ENCODE measurements at places on chromosomes 7 and 10.
A peak's percentile ranks its signal among the peaks of the same experiment; 100 is the strongest.

DNA sequence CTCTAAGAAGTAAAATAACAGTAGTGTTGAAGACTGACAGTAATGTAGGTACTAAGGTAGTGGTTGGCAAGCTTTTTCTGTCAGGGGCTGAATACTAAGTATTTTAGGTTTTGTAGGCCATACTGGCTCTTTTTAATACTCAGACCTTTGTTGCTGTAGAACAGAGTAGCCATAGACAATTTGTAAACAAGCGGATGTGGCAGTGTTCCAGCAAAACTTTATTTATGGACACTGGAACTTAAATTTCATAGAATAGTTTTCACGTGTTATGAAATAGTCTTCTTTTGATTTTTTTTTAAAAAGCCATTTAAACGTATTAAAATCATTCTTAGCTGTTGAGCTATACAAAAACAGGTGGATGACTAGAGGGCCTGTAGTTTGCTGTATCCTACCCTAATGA is 121.2 kb downstream of the MLLT10 start:
- DNase-seq, result no peak

- DNase-seq, result no peak
Measured at GRCh38 chr7:102426268-102427018, 6.9 kb upstream of the ORAI2 start.

DNA sequence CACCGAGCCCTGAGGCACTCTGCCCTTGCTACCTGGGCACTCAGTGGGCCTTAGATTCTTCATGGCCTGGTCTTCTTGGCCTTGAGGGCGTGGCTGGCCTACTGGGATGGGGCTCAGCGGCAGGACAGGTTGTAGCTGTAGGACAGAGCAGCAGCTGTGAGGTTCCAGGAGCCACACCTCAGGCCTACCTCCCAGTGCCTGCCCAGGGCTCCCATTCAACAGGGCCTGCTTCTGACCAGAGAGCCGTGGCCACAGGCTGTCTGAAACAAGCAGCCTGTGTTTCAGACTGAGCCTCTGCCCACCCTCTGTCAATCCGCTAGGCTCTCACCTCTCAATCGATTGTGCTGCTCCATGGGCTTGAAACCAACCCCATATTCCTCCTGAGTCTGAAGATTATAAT is 928.0 kb upstream of the ZNF722 start:
- no peak for DNase-seq

DNA sequence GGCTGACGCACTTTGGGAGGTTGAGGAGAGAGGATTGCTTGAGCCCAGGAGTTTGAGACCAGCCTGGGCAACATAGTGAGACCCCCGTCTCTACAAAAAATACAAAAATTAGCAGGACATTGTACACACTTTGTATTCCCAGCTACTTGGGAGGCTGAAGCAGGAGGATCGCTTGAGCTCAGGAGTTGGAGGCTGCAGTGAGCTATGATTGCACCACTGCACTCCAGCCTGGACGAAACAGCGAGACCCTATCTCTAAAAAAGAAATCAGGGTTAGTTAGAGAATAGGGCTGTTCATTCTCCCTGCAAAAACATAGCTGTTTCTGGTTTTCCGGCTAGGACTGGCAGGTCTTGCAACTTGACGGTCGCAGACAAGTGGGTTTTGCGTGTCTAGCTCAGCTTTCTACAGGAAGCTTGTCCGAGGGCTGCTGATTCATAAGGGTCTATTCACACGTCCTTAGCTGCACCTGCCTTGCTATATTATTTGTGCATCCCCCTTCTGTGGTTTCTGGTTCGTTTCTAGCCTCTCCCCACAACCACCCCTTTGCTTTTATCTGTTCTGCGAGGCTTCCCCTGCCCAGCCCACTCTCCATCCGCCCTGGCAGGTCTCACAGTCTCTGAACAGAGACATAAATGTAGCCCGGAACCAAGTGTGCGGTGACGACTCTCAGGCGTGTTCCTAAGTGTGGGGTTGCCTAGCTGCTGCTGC is 10.7 kb downstream of the AMZ1 start:
- DNase-seq, result peak; percentile 98

- no peak for DNase-seq
Measured at GRCh38 chr7:66950763-66951162, 29.7 kb downstream of the TMEM248 start.

- no peak for DNase-seq
Measured at GRCh38 chr10:1264001-1264400, 207.8 kb downstream of the WDR37 start.

DNA sequence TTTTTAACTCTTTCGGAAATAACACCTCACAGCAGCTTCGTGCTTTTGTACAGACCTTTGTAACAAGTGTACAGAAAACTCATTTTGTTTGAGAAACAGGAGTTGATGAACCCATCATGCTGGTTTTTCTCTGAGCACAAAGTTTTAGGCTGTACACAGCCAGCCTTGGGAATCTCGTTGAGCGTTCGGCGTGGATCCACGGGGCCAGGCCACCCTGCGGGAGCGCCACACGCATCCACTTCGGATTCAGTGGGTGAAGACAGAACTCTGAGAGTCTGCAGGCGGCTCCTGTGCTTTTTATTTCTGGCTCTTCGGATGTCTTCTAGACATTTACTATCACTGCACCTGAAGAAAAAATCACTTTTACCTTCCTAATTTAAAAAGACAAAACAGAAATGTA is 131.2 kb downstream of the SMURF1 start:
- no peak for DNase-seq

DNA sequence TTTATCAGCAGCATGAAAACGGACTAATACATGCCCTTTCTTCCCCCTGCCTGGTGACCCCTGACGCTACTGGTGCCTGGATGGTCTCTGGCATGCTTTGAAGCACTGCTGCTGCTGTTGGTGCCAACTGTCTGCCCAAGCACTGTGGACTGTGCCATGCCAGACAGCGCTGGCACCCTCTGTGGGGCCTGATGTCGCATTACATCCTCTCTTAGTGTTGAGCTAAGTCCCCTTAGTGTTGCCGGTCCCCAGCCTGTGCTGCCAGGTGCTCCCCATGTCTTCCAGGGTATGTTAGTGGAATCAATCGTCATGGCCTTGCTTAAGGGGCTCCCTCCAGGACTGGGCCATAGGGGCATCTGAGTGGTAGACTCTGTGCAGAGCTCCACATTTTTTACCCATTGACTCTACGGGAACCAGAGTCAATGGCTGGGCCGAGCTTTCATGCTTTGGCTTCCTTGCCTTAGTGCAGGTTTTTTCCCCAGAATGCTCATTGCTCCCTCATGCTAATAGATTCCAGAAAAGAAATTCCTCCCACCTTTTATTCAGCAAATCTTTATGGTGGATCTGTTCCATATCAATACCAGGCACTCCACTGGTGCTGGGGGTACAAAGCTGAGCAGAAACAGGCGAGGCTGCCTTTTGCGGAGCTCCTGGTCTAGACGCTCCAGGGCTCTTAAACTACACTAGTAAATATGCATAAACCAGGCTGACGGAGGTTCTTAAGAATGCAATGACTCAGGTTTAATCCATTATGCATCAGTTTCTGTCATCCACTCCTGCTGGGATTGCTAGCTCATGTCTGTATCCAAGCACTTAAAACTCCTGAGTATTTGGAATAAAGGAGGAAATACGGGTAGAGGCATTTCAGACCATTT is 21.8 kb upstream of the MRC1 start:
- DNase-seq, result no peak

GRCh38 chr10:51524041-51524440 is 175.4 kb downstream of the CSTF2T start:
- DNase-seq, result no peak

DNA sequence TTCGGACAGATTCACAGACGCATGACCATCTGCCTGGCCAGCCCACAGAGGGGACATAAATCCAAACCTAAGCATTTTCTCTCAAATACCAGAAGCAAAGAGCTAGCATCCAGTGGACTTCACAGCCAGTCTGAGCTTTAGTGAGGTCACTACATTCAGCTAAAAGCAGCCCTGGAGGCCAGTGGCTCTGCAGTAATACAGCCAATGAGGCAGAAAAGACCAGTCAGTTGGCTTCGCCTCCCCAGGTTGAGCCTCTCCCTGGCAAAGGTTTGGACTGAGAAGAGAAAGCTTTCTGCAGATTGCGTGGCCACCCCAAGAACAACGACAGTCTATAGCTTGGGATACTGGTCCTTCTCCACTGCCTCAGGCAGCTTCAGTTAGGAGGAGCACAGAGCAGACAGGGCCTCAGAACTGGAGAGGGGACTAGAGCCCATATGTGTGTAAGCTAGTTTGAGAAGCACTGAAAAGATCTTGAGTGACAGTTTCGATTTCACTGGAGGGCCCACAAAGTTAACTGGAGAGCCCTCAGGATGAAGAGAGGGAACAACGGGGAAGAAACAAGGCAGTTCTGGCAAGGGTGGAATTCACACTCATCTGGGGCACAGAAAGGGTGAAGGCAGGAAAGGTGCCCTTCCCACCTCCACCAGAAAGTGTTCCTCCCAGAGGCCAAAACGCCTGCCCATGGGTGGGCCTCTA is 3.8 kb downstream of the WDR91 start:
- no peak for DNase-seq

DNA sequence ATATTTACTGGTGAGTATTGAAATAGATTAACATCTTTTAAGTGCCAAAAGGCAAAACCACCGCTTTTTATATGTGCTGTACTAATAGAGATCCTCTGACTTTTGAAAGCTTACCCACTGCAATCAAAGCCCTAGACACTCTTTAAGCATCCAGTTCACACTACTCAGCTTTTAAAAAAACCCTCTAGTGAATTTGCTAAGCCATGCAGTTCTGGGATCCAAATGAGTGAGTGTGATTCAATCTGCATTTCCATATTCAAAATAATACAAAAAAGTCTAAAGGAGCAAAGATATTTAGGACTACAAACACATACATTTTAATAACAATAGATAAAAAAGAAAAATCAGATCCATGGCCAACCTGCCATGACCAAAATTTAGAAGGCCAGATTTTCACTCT is 288.2 kb downstream of the MAGI2 start:
- DNase-seq, result no peak

DNA sequence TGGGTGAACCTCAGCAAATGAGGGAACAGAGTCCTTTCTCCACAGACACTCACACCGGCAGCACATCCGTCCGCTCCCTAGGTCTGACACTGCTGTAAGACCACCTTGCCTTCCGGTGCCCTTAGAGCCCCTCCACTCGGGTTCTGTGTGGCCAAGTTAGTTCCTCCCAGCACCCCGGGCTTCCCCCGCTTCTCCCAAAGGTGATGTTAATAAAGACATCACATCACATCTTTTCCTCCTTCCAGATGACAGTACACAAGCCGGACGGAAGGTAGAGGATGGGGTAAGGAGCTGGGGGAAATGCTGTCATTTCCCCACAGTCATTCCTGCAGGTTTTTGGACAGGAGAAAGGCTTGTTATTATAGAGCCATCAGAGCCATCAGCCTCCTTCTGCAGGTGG is 42.3 kb downstream of the OAT start:
- no peak for DNase-seq

- DNase-seq, result no peak
Measured at GRCh38 chr10:11105676-11106004, 88.0 kb downstream of the CELF2 start.

DNA sequence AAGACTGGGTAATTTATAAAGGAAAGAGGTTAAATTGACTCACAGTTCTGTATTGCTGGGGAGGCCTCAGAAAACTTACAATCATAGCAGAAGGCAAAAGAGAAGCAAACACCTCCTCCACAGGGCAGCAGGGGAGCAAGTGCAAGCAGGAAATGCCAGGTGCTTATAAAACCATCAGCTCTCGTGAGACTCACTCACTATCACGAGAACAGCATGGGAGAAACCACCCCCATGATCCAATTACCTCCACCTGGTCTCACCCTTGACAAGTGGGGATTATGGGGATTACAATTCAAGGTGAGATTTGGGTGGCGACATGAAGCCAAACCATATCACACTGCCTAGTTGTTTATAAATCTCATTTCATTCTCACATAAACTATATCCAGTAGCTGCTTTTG is 28.0 kb upstream of the CPN1 start:
- DNase-seq, result no peak

GRCh38 chr7:33040803-33041516 is 21.6 kb downstream of the NT5C3A start:
- peak; percentile 42 for DNase-seq
